ENCODE measurements at places on chromosomes 3 and 15.

GRCh38 chr3:184676927-184677326 is 34.9 kb downstream of the MAGEF1 start:
- no peak for DNase-seq

- DNase-seq: peak; percentile 77
Observed at GRCh38 chr15:72511536-72511935, 37.4 kb downstream of the ARIH1 start.

GRCh38 chr3:58059349-58060321 is 51.4 kb downstream of the FLNB start:
- DNase-seq: peak; percentile 94

- peak; percentile 32 for DNase-seq
Observed at GRCh38 chr15:51493892-51494291, 128.7 kb downstream of the DMXL2 start.

GRCh38 chr3:25420885-25421284 is 7.2 kb upstream of the RARB start:
- no peak for DNase-seq

DNA sequence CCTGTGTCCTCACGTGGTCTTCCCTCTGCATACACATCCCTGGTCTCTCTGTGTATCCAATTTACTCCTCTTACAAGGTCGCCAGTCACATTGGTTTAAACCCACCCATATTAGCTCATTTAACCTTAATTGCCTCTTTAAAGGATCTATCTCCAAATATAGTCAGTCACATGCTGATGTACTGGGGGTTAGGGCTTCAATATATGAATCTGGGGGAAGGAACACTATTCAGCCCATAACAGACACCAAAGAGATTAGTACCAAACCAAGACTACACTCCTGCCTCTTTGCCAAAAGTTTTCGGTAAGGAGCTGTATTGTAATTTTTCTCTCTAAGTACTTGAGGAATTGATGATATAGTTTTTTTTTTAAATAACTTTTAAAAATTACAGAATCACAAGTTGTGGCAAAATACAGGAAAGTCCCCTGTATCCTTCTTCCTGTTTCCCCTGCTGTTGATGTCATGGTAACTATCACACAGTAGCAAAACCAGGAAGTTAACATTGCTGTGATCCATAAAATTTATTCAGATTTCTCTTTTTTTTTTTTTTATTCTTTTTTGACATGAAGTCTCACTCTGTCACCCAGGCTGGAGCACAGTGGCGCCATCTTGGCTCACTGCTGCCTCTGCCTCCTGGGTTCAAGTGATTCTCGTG is 67.8 kb downstream of the SLCO3A1 start:
- no peak for DNase-seq

DNA sequence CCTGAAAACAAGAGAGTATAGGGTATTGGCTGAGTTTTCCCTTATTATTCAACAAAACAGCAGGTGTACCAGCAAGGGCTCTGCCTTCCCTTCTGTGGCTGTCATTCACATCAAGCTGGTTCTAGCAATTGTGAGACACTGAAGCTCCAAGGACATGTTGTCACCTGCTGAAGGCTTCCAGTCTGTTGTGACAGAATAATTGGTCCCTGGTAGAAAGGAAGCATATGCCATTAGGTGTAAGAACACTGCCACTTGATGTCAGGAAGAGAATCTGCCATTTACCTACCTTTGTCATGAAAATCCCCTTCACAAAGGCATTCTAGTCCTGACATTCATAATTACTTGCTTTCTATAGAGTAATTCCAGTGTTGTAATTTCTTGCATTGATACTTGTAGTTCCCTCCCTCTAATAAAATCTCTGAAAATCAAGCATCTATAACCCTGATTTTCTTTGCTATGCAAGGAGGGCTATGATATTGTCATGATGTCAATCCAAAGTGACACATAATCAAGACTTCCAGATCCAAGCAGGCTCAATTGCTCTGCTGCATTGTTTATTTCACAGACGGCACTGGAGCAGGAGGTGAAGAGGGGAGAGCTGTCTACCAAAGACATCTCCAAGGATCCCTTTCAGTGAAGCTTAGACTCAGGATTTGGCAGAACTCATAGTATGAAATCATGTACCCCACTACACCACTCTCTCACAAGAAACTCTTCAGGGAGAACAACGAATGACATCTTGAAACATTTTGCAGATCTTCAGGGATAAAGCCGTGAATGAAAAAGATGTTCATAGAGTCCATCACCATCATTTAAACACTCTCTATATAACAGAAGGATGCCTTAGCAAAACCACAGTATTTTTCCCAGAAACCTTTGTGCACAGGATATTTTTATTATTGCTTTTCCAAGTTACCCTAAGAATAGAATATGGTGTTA is 425.3 kb downstream of the RBMS3 start:
- no peak for DNase-seq

GRCh38 chr15:96858694-96859093 is 528.2 kb downstream of the NR2F2 start:
- DNase-seq: no peak

GRCh38 chr15:61036136-61036535 is 193.0 kb downstream of the RORA start:
- no peak for DNase-seq

GRCh38 chr3:116083683-116084082 is 361.6 kb downstream of the LSAMP start:
- DNase-seq: no peak

- DNase-seq: no peak
Observed at GRCh38 chr3:81952141-81952540, 190.7 kb upstream of the GBE1 start.

DNA sequence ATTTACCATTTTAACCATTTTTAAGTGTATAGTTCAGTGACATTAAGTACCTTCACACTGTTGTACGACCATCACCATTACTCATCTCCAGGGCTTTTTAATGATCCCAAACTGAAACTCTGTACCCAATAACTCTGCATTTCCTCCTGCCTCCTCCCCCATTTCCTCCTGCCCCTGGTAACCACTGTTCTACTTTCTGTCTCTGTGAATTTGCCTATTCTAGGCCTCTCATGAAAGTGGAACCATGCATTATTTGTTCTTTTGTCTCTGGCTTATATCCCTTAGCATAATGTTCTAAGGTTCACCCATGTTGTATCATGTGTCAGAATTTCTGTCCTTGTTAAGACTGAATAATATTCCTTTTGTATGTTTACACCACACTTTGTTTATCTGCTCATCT is 154.2 kb downstream of the MECOM start:
- DNase-seq: no peak

- DNase-seq: no peak
Observed at GRCh38 chr3:101466465-101467309, 46.3 kb downstream of the SENP7 start.

DNA sequence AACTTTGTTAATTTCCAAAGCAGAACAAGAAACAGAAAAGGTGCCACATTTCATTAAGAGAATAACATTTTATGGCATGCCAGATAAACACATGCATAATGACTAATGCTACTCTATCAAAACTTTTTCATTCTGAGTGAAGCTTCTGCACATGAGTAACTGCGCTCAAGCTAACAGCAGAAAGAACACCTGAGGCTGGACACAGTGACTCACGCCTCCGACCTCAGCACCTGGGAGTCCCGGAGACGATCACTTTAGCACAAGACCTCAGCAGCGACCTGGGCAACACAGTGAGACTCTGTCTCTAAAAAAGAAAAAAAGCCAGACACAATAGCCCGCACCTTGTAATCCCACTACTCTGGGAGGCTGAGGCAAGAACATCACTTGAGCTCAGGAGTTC is 70.6 kb downstream of the ACAP2 start:
- no peak for DNase-seq

- DNase-seq: no peak
Observed at GRCh38 chr15:79990997-79991334, 20.0 kb upstream of the BCL2A1 start.

Data from AG10803 (cell line).